ENCODE measurements at places on chromosomes 3 and 15.
A peak's percentile ranks its signal among the peaks of the same experiment; 100 is the strongest.

DNA sequence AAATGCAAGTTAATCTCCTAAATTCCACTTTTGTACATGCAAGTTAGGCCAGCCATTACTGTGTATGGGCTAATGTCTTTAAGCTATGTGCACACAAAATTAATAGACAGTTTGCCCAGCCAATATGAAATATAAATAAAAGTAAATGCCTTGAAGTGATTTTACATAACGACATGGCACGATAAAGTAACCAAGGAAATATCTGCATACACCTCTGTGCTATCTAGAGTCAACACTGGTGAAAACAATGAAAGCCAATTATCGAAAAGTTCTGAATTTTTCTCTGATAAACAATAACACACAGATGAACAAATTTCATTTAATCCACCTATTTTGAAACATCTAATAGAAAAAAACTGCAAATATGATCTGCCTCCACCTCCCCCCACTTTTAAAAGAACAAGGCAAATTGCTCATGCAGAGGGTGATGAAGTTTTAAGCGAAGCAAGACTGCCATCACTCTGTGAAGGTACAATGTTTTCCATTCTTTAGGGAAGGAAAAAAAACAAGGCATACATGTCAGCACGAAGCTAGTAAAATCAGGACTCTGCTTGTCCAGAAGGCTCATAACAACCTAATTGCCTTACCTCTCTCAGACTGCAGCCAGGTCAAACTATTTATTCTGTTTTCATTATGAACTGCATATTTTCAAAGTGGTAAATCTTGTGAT is 317.7 kb downstream of the MECOM start:
- DNase-seq: no peak

DNA sequence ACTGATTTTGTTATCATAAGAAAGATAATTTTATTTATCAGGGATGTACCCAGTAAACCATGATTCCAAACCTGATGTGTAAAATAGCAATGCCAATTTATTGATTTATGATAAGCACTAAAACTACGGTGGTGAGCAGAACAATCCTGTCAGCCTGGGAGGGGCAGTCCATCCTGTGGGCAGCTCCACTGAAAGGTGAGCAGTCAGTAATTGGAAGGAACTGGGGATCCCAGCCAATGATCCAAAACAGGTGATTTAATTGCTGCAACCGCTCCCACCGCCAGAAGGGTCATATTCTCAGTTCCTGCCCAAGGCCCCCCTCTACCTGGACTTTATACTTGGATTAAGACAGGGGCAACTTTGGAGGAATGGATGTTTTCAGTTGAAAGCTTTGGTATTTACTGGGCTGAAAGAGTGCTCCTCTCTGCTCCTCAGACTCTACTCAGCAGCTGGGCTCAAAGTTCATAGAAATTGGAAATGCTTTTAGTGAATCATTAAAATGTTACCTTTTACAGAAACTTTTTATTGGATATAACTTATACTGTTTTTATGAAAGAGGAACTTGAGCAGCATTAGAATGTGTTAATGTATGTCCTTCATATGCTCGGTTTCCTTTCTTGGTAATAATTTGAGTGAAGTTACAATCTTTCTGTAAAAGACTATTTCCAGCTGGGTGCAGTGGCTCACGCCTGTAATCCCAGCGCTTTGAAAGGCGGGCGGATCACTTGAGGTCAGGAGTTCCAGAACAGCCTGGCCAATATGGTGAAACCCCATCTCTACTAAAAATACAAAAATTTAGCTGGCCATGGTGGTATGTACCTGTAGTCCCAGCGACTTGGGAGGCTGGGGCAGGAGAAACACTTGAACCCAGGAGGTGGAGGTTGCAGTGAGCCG is 198.6 kb upstream of the IL12A start:
- DNase-seq: no peak

- peak; percentile 76 for DNase-seq
Measured at GRCh38 chr15:51750792-51751696, at the start of gene TMOD2. TMOD2 (plus strand) TSS chr15:51751597; CDS start chr15:51766442, 14,845 bp downstream.

GRCh38 chr15:48486228-48486627 is 155.0 kb downstream of the DUT start:
- no peak for DNase-seq

- no peak for DNase-seq
Measured at GRCh38 chr15:33215941-33216872, 21.7 kb upstream of the FMN1 start.

DNA sequence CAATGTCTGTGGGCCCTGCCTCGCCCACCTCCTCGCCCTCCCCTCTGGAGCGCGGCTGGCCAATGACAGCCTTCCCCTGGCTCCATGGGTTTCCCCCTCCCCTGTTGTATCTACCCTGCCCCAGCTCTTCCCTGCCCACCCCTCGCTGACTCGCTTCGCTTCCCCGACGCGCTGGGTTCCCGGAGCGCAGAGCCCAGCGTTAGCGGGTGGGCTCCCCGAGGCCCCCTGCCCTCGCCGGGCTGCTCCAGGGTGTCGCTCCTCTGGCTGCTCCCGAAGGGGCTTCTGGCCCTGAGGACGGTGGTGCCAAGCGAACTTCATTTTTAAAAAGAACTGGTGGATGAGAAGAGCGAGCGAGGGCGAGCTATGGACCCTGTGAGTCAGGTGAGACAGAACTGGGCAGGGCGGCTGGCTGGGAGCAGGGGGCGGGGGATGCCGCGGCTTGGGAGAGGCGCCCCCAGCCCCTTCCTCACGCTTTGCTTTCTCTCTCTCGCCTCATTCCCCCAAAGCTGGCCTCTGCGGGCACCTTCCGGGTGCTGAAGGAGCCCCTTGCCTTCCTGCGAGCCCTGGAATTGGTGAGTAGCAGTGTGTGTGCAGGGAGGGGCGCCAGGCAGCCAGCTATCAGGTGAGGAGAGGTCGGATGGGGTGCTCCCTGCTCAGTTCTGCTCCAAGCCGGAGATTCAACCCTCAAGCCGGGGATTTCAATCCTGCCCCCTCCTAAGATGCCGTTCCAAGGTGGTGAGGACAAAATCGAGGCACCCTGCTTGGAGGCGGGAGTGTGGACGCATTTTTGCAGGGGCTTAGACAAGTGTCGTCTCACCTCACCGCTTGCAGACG is at the start of gene SYNPR:
Gene SYNPR (plus strand): TSS at position 138 of the 834 bp plus-strand sequence.
- DNase-seq: peak; percentile 30

DNA sequence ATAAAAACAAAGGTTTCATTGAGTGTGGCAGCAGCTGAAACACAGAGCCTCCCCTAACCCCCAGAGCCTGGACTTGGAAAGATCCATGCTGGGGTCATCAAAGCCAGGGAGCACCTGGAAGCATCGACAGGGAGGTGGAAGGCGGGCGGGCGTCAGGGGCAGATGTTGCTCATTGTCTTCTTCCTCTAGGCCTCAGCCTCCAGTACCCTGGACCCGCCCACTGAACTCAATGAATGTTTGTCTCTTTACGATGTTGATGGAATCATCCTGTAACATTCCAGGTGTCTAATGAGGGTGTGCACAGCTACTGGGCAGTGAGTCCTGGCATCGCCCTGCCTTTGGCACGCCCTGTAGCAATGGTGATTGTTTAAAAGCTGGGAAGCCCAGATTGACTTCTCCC is 9.8 kb downstream of the GP5 start:
- no peak for DNase-seq

DNA sequence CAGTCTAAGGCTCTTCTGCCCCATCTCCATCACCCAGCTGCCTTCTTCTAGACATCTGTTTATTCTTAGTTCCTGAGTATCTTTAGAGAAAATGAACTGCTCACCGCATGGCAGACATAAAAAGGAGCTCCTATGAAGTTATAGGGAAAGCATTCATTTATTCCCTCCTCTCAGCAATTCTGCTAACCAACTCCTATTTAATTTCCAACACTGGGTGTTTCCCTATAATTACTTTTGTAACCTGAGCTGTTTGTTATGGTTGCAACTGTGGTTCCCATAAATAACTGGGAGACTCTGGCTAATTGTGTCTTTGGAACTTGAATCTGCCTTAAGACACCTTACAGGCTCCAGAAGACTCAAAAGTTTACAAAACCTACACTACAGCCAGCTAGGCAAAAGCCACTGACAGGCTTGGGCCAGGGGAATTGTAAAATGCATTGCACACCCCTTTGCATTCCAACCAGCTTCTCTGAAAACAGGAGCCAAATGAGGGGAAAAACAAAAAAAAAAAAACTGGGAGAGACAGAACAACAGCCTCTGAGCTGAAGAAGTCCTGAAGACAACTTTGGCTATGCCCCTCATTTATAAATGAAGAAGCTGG is 231.5 kb upstream of the FEZF2 start:
- DNase-seq: no peak

DNA sequence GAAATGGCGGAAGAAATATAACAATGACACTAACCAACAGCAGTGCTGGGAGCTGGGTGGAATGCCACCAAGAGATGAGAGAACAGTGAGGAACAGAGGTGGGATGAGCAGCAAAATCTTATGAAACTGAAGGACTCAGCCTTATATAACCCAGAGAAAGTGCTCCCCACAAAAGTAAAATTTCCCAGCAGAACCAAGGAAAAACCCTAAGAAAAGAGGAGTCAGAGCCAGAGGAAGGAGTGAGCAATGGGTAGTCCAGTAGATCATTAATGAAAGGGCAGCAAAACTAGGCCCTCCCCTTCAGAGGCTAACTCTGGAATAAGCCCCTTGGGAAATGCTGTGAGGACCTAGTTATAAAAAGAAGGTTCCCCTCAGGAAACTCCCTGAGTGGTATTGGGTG is 24.7 kb upstream of the UBE2E1 start:
- no peak for DNase-seq

- no peak for DNase-seq
Measured at GRCh38 chr15:83904107-83905040, 250.5 kb downstream of the ADAMTSL3 start.

GRCh38 chr3:174355505-174355904 is 503.6 kb upstream of the NAALADL2 start:
- DNase-seq: no peak

- no peak for DNase-seq
Measured at GRCh38 chr3:126984391-126985131, 1.6 kb downstream of the PLXNA1 start.

DNA sequence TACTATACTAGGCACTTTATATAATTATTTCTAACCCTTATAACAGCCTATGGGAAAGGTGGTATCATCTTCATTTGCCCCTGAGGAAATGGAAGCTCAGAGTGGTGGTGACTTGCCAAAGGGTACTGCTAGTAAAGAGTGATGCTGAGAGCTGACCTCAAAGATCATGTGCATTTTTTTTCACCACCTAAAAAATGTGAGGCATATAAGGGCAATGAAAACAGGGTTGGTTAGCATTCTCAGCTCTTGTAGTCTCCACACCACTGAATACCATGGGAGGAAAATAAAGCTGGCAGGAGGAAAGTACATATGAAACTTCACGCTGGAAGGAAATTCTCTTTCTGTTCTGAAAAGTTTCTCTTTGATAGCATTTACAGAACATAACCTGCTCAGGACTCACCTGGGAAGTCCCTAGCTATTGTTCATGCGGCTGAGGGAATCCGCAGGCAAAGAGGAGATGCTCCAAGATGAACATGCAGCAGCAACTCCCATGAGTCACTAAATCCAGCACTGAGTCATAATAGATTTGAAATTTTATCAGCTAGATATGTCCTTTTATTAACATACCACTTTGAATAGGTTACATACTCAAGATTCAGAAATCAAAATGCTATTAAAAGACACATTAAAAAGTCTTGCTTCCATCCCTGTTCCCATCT is 17.3 kb downstream of the FAIM start:
- no peak for DNase-seq

DNA sequence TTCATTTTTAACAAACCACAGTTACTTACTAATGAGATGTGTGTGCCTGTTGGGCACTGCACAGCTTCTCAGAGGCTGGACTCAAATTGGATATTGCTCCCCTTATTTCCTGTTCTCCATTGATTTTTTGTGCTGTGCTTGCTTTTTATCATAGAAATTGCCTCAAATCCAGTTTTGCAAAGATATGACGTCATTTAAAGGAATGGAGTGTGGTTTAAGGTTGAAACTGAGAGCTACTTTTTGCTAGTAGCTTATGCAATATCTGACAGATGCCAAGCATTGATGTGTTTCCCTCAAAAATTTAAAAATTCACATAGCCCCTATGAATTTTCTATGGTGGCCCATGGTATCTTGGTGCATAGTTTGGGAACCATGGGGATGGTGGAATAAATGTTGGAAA is 67.7 kb upstream of the ROPN1 start:
- no peak for DNase-seq
